ENCODE measurements at places on chromosomes 5 and 9. TPM values are rescaled to one million over a fixed set of nuclear protein-coding genes. Genes with fewer than 3 reads are reported as not detected.

DNA sequence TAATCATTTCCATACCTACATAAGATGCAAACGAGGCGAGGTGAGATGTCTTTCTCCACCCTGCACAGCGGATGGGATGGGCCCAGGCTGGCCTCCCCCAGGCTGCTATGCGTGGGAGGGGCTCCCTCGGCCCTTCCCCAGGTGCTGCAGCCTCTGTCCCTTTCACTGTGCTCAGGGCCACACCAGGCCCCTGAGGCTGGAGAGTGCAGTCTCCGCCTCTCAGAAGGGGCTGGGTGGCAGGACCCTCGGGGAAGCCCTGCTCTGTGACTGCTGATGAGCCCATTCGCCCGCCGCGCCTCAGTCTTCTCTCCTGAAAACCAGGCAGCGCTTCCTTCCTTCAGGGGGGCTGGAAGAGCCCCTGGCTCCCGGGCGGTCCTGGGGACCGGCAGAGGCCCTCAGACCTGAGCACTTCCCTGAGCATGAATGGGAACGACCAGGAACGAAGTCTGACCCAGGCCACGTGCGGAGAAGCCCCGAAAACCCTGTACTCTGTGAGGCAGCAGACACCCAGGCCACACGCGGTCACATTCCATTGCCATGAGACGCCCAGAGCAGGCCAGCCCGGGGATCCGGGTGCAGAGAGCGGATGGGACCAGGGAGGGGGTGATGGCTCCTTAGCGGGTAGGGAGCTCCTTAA lies 21.9 kb upstream of the NOTCH1 start:
- H3K36me3 ChIP-seq, result no peaks in the 10 kb centered on the region
- peak; percentile 67 for DNase-seq
- H3K4me1 ChIP-seq, result peaks cover 14% of the 10 kb centered on the region

DNA sequence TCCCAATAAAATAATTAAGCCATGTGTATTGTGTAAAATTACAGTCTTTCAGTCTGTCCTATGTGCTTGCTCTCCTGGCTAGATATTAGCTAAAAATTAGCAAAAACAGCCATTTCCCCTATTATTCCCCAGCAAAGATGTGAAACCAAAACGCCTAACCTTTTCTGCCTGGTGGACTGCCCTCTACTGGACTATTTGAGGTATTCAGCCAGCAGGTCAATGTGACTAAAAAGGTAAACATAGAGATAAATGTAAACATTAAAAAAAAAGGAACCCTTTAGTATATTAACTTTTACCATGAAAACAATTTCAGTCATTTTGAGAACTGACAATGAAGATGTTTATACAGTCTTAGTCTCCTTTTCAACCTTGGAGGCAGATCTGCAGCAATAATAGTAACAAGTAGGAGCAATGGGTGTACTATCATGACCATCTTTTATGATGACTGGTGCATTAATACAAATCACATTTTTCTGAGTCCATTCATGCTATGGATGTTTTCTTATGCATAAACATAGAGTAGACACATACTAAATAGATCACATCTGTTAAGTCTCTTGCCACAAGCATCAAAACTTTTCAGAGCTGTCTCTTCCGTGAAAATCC lies 10.1 kb downstream of the ATG12 start:
- H3K27me3 ChIP-seq, result no peaks in the 10 kb centered on the region
- H3K36me3 ChIP-seq, result peaks cover 65% of the 10 kb centered on the region
- H3K4me3 ChIP-seq, result no peak overlapping the region
- no peaks in the 10 kb centered on the region for H3K4me1 ChIP-seq

- H3K36me3 ChIP-seq, result no peaks in the 10 kb centered on the region
- peaks cover 26% of the 10 kb centered on the region for H3K27me3 ChIP-seq
- H3K27ac ChIP-seq, result no peak overlapping the region
- H3K4me1 ChIP-seq, result no peaks in the 10 kb centered on the region
Measured at GRCh38 chr5:179371121-179371510, 25.9 kb upstream of the ADAMTS2 start.

The CCL27 gene
- 0.53 TPM for polyA plus RNA-seq
